ENCODE measurements at places on chromosomes 3 and 15.

- DNase-seq = no peak
Measured at GRCh38 chr3:110971010-110971601, 100.5 kb upstream of the NECTIN3 start.

GRCh38 chr3:13193320-13194284, 120.4 kb upstream of the IQSEC1 start:
- no peak for DNase-seq

GRCh38 chr3:129131465-129132088, 10.0 kb upstream of the RAB43 start:
- no peak for DNase-seq

GRCh38 chr15:69742361-69742760, 289.7 kb downstream of the RPLP1 start:
- DNase-seq = no peak

- no peak for DNase-seq
Measured at GRCh38 chr3:106376016-106376570, 507.3 kb upstream of the CBLB start.

GRCh38 chr3:37969596-37970100, 20.9 kb upstream of the VILL start:
- DNase-seq = no peak

DNA sequence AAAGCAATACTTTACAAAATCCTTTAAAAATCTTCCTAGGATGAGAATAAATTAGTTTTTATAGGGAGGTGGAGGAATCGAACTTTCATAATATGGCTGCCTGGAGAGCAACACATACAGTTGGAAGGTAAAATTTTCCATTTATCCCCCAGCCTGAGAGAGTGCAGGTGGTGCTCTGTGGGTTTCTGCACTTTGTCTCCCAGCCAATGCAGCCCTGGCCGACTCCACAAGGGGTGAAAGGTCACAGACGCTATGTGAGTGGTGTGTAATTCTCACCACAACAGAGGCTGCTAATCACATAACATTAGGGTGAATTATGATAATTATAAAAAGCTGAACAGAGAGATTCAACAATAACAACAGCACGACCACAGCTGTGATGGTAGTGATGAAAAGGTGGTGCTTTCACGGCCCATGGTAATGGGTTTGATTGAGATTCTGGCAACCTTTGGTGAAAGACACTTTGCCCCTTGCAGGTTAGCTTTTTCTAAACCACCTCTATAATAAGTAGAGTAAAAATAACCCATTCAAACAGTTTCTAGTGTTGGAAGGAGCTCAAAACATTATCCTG, 30.1 kb upstream of the NANOGP8 start:
- DNase-seq = no peak

DNA sequence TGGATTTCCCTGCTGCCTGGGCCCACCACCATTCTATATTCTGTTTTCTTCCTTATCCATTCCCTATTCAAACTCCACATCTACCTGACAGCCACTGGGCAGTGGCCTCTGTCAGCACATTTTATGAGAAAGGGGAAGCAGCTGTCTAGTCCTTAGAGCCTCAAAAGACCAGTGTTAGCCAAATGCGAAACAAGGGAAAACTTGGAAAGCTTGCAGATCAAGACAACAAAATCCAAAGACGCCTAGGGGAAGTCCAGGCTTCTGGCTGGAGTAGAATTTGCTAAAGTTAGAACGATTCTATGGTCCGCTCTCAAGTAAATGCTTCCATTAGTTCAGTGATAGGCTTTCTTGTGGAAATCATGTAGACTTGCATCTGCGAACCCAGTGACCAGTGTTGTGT, 39.4 kb upstream of the CHST2 start:
- DNase-seq = no peak

DNA sequence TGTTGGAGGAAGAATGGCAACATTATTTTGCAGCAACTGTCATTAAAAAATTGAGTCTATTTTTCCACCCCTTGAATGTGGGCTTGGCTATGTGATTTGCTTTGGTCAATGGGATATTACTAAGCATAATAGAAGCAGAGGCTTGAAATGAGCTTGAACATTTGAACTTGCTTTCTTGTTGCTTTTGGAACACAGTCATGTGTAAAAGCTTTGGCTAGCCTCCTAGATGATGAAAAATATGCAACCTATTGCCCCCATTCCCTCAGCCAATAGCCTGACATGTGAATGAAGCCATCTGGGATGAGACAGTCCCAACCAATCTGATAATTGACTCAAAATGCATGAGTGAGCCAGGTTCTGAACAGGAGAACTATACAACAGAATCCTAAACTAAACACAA, 78.4 kb downstream of the PLSCR2 start:
- no peak for DNase-seq

DNA sequence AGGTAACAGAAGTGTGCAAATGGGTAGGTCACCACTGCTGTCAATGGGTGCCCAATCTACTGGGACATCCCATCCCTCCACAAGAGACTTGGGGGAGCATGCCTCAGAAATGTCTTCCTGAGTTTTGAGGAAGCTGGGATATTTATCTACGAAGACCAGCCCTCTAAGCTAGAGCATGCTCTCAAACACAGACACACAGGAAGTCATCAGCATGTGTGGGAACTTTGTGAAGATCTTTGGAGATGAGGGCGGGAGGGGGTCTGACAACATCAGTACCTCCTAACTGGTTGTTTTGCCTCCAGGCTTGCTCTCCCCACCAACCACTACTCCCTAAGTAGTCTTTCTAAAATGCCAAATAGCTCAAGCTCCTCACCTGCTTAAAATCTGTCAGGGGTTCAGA, 3.5 kb upstream of the MEF2A start:
- no peak for DNase-seq

DNA sequence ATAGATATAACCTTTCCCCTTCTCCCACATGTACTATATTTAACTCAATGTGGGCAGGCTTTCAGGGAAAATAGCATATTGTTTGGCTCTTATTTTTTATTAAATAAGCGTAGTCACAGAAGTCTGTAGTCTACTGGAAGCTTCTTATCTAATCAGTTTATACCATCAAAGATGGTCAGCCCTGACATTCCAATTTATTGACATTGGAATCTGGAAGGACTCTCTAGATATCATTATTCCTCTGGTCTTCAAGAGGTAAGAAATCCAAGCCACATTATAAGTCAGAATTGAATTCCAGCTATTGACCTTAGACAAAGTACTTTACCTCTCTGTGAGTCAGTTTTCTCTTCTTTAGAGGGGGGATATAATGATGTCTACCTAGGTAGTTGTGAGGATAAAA, 38.5 kb upstream of the SCAANT1 start:
- DNase-seq = no peak

- no peak for DNase-seq
Measured at GRCh38 chr3:7146529-7146928, 285.6 kb downstream of the GRM7 start.

DNA sequence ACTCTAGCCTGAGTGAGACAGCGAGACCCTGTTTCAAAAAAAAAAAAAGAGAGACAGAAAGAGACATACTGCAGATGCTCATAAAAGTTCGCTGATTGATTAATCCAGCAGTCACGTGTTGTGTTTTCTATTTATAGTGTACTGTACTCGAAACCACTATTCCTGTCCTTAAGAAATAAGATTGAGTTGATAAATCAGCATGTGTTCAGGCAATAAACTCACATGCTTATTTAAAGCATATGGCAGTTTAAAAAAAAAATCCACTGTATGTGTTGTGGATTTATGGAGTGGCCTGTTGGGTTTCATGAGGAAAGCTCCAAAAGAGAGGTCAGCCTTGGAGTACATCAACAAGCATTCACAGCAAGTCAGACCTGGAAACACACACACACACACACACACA, 17.7 kb downstream of the RPL22L1 start:
- no peak for DNase-seq

DNA sequence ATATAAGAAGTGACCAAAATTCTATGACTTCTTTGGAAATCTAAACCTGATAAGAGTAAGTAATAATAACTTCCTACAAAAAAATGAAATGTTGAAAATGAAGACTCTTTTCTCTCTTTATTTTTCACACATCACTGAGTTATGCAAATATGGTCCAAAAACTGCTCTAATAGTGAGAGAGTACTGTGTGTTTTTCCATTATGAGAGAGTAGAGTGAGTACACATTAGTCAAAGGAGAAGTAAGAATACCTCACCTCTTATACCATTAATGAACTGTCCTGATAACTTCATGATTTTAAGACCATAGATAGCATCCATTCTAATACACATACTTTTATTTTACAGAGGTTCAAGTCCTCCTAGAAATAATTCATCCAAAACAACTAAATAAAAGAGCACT, 1310.2 kb downstream of the SI start:
- no peak for DNase-seq

- no peak for DNase-seq
Measured at GRCh38 chr3:52816654-52817053, 13.8 kb downstream of the ITIH4 start.

- no peak for DNase-seq
Measured at GRCh38 chr15:63440756-63441155, 59.1 kb upstream of the CA12 start.

DNA sequence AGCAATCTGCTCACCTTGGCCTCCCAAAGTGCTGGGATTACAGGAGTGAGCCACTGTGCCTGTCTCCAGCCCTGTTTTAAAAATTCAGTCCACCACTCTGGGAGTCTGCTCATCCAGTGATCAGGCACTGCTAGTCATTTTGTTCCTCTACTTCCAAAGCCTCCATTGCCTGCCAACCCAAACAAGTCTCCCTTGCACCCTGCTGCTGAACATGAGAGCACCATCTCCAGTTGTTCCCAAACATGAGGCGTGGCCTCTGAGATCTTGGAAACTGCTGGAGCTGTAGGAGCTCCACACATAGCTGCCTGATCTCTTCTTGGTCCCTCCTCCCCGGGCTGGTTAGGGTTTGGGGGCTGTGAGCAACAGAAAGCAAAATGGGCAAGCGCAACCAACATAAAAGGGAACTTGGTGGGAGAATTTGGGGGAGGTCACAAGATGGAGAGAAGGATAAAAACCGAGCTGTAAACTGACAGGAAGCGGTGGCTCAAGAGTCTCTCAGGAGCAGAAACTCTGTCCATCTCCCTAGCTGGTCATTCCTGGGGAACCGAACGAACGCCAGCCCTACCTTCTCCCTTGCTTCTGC, 49.6 kb upstream of the TLE3 start:
- no peak for DNase-seq

- DNase-seq = no peak
Measured at GRCh38 chr3:63092515-63092914, 185.6 kb upstream of the SYNPR start.

GRCh38 chr15:62816342-62817069, 226.0 kb upstream of the TPM1 start:
- no peak for DNase-seq

- no peak for DNase-seq
Measured at GRCh38 chr15:68480296-68480695, 48.3 kb upstream of the ITGA11 start.

- no peak for DNase-seq
Measured at GRCh38 chr3:21792176-21792575, 41.2 kb upstream of the ZNF385D start.

- no peak for DNase-seq
Measured at GRCh38 chr3:41169023-41169422, 30.3 kb upstream of the CTNNB1 start.

DNA sequence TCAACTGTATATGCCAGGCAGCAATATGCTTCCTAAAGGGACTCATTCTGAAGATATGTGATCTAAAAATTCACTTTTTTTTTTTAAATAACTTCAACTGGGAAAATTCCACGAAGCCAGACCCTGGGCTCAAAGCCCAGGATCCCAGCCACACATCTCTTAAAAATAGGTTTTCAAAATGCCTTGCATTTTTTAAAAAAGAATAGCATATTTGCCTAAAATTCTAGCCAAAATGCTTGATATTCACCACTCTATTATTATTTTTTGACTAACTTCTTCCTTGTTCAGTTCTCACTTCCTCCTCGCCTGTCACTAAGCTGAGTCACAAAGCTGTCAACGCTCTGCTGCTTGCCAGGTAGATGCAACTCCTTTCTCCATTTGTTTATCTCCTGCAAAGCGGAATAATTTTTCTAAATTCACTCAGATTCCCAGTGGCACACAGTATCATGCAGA, 28.0 kb upstream of the VGLL4 start:
- DNase-seq = no peak

DNA sequence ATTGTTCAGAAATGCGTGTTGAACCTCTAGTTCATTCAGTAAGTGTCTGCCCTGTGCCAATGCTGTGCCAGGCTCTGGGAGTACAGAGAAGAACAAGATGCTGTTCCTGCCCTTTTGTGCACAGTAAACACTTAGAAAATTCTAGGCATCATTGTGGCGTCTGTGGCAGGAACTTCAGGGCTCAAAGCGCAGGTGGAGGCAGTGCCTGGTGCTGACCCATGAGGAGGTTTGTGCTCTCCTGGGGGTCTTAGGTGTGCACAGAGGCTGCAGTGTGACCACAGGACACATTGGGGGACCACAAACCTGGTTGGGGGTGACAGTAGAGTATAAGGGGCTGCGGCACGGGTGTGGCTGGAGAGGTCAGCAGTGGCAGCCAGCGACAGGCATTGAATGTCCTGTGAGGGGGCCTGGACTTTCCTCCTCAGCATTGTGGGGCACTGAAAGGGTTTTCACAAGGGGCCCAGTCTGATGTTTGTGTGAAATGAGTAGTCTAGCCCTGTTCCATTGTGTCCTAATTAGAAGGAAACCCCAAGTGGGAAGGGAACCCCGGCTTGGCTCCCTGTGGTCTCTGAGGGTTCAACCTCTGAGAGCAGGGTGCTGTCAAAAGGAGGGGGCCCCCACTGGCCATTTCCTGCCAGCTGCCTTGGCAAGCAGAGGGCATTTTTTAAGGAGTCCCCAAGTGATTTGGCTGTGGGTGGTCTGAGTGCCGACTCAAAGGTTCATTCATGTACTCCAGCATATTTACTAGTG, 20.9 kb downstream of the MRAS start:
- DNase-seq = no peak

DNA sequence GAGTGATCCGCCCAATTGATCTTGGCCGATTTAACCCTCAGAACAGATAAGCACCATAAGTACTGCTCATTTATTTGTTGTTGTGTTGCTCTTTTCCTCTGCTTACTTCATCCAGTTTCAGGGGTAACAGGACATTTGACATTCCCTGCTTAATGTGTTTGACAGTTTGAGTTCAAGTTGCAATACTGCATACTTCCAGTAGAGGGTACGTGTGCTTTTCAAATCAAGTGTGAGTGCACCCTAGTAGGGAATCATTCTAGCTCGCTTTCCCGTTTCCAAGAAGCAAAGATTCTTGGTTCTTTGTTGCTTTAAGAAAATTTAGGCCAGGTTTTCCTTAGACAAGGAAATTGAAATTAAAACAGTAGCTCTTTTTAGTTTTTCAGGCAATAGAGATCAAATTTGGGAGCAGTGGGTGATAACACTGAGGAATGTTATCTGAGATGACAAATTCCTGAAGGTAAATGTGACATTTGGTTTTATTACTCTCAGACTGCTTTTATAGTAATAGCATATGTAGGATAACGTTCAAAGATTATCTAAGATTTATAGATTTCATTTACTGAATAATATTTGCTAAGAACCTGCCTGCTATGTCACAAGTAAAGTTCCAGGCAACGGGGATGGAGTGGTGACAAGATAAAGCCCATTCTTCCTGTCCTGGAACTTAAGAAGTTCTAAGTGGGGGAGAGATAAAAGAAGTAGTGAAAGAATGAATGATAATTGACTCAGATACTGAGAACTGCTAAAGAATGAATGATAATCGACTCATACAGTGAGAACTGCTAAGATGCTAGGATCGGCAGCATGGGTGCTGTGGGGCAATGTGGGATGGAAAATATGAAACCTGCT, 73.3 kb downstream of the SYNPR start:
- DNase-seq = no peak
